ENCODE measurements at places on chromosomes 7 and 10.

GRCh38 chr10:128727114-128727513, 600.9 kb upstream of the MKI67 start:
- no peaks in the 10 kb centered on the region for H3K36me3 ChIP-seq
- H3K4me3 ChIP-seq = no peak overlapping the region

DNA sequence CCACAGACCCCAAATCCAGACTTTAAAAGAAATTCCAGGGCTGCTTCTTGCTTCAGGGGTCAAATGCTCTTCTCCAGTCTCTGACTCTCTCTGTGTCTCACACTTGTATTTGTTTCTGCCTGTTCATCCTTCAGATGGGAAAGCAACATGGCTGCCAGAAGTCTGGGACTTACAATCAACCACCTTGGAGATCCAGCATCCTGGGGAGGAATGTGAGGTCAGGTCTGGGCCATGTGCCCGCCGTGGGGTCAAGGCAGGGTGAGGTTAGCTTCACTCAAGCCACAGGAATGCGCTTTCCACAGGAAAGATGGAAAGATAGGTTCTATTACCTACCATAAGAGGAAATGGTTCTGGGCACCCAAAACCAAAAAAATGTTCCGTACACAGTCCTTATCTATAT, 34.3 kb upstream of the NPVF start:
- no peaks in the 10 kb centered on the region for H3K4me1 ChIP-seq
- H3K4me3 ChIP-seq = no peak overlapping the region
- no peaks in the 10 kb centered on the region for H3K27me3 ChIP-seq
- no peaks in the 10 kb centered on the region for H3K36me3 ChIP-seq

- H3K4me3 ChIP-seq = no peak overlapping the region
- H3K4me1 ChIP-seq = no peaks in the 10 kb centered on the region
- no peak overlapping the region for H3K27ac ChIP-seq
- no peaks in the 10 kb centered on the region for H3K36me3 ChIP-seq
These were observed 212.9 kb downstream of the SNX10 start for GRCh38 chr7:26504411-26505120.

DNA sequence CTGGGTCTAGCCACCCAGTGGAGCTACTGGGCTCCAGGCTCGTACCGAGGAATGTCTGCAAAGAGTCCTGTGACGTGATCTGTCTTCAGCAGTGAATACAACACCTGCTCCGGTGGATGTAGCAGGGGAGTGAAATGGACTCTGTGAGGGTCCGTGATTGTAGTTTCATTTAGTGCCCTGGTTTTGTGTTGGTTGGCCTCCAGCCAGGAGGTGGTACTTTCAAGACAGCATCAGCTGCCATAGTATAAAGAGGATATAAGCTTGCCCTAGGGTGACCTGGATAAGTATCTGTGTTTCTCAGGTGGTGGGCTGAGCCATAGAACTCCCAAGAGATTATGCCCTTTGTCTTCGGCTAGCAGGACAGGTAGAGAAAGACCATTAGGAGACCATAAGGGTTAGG, 24.6 kb upstream of the WNT2 start:
- no peak overlapping the region for H3K4me3 ChIP-seq
- DNase-seq = no peak
- no peak overlapping the region for H3K27ac ChIP-seq

DNA sequence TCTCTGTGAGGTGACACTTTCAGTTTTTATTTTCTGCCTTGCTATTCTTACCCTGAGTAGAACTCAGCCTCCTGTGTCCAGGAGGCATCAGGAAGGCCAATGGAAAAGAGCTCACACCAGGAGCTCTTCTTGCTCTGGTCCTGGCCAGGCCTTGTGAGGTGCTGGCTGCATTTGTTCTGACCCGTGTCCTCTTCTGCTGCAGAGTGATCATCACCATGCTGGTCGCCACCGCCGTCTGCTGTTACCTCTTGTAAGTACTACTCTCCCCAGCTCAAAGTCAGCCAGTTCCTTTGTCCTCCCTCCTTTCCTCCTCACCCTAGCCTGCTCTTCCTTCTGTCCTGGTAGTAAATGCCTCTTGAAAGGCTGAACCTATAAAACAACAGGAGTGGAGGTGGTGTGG, 1.6 kb downstream of the ATP6V0E2 start:
- no peak overlapping the region for H3K4me3 ChIP-seq
- no peaks in the 10 kb centered on the region for H3K36me3 ChIP-seq
- no peak for DNase-seq

DNA sequence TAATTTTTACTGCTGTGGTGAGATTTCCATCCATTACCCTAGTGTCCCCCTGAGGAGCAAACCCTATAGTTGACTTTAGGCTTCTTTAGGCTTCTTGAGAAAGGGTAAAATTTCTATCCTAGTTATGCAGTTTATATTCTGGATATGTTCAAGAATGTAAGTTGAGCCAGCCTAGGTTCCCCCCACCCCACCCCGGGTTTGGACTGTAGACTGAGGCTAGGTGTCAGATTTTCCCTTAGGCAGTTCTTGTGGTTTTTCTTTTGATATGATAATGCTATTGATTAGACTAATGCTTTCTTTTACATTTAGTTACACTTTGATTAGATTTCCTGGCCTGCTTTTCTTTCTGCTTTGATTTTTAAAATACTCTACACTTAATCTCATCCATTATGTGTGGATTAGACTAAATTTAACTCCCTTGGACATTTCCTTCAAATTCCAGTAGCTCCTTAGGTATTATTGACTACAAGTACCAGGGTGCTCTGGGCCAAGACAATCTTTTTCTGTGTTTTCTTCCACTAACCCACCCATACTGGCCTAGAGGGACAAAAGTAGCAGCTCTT, 37.7 kb downstream of the NRF1 start:
- H3K36me3 ChIP-seq = peaks cover 11% of the 10 kb centered on the region
- H3K27me3 ChIP-seq = no peaks in the 10 kb centered on the region
- H3K27ac ChIP-seq = no peak overlapping the region
- H3K4me1 ChIP-seq = no peaks in the 10 kb centered on the region
- no peak for DNase-seq

DNA sequence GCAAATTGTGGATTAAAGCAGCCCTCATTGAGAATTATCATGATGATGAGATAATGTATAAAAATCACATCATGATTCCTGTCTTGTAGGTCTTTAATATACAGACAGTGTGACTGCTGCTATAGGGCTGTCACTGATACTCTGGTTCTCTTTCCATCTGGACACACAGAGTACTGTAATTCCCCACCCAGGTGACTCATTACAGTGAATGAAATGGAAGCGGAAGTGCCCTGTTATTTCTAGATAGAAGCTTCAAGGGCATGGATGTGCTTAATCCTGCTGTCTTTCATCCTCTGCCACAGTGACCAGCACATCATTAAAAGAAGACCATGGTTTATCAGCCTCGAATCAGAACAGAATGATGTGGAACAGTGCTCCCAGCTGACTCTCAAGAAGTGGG, 1234.0 kb downstream of the SORCS3 start:
- no peaks in the 10 kb centered on the region for H3K27me3 ChIP-seq
- no peak overlapping the region for H3K27ac ChIP-seq
- H3K4me1 ChIP-seq = no peaks in the 10 kb centered on the region
- DNase-seq = no peak

- no peak for DNase-seq
- no peak overlapping the region for H3K27ac ChIP-seq
- H3K4me1 ChIP-seq = peaks cover 18% of the 10 kb centered on the region
- no peaks in the 10 kb centered on the region for H3K27me3 ChIP-seq
- H3K36me3 ChIP-seq = no peaks in the 10 kb centered on the region
These were observed 24.4 kb downstream of the KMT2C start for GRCh38 chr7:152411389-152411788.

DNA sequence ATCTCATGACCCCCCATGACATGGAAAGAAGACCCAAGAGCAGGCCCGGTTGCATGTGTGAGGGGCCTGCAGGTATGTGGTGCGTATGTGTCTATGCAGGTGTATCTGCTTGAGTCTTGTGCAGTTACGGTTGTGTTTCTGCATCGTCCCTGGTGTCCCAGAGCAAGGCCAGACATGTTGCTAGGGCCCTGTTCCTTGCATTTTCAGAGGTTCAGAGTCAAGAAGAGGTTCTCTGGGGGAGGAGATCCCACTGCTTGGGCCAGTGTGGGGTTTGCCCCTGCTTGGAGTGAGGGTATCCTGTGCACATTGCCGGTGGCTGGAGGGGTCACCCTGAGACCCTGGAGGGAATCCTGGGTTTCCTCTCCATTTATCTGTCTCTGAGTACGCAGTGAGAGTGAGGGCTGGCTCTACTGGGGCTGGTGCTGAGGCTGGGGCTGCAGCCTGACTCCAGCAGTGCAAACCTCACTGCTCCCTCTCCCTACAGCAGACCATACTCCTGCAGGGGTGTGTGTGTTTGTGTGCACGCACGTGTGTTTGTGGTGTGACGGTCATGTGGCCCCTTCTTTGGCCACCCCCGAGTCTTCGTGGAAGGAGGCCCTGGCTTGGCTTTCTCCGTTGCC, 4.1 kb downstream of the TRIM8 start:
- no peaks in the 10 kb centered on the region for H3K36me3 ChIP-seq
- no peak for DNase-seq
- H3K4me1 ChIP-seq = peaks cover 69% of the 10 kb centered on the region
- H3K27ac ChIP-seq = peak overlapping the region; percentile 99
- peak overlapping the region; percentile 99 for H3K4me3 ChIP-seq
- H3K27me3 ChIP-seq = no peaks in the 10 kb centered on the region

DNA sequence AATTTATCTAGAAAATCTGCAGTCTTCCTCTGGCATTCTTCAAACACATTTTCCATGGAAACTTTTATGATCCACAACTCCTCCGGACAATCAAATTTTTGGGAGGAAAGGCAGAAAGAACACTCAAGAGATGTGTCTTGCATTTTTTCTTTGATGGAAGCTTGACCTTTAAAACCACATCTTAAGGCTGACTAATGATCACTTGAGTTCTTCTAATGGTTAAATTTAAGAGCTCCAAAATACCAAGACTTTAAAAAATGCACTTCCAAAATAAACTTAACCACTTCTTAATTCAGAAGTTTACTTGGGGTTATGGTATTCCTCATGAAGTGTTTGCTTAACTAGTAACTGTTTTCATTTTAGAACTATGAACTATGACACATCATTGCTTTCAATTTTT, 43.3 kb downstream of the ETV1 start:
- H3K4me1 ChIP-seq = no peaks in the 10 kb centered on the region
- H3K36me3 ChIP-seq = no peaks in the 10 kb centered on the region

GRCh38 chr10:1404323-1405260, 332.7 kb downstream of the ADARB2 start:
- no peaks in the 10 kb centered on the region for H3K4me1 ChIP-seq
- H3K27ac ChIP-seq = no peak overlapping the region
- no peaks in the 10 kb centered on the region for H3K27me3 ChIP-seq
- no peaks in the 10 kb centered on the region for H3K36me3 ChIP-seq
- H3K4me3 ChIP-seq = no peak overlapping the region
- DNase-seq = no peak

- no peaks in the 10 kb centered on the region for H3K4me1 ChIP-seq
- H3K4me3 ChIP-seq = no peak overlapping the region
- H3K27me3 ChIP-seq = no peaks in the 10 kb centered on the region
- no peak for DNase-seq
- peaks cover 39% of the 10 kb centered on the region for H3K36me3 ChIP-seq
These were observed 155.0 kb downstream of the RNF216 start for GRCh38 chr7:5626498-5626897.

GRCh38 chr7:43700059-43700501, 29.2 kb downstream of the COA1 start:
- no peak overlapping the region for H3K4me3 ChIP-seq
- peaks cover 5% of the 10 kb centered on the region for H3K4me1 ChIP-seq
- no peak for DNase-seq

- DNase-seq = no peak
- peaks cover 8% of the 10 kb centered on the region for H3K4me1 ChIP-seq
- no peaks in the 10 kb centered on the region for H3K27me3 ChIP-seq
- no peaks in the 10 kb centered on the region for H3K36me3 ChIP-seq
- H3K4me3 ChIP-seq = no peak overlapping the region
These were observed 2.1 kb downstream of the PAXIP1 start for GRCh38 chr7:155000795-155001194.

GRCh38 chr10:33661580-33662336, 327.3 kb upstream of the NRP1 start:
- H3K4me3 ChIP-seq = no peak overlapping the region
- H3K36me3 ChIP-seq = no peaks in the 10 kb centered on the region
- peak; percentile 30 for DNase-seq
- no peaks in the 10 kb centered on the region for H3K4me1 ChIP-seq

GRCh38 chr10:1063232-1063865, 7.2 kb downstream of the WDR37 start:
- no peaks in the 10 kb centered on the region for H3K4me1 ChIP-seq
- H3K27ac ChIP-seq = no peak overlapping the region
- no peaks in the 10 kb centered on the region for H3K27me3 ChIP-seq
- H3K36me3 ChIP-seq = no peaks in the 10 kb centered on the region

GRCh38 chr7:93178213-93178612, 30.0 kb upstream of the SAMD9L start:
- H3K4me1 ChIP-seq = no peaks in the 10 kb centered on the region
- no peaks in the 10 kb centered on the region for H3K36me3 ChIP-seq
- no peak for DNase-seq
- H3K27me3 ChIP-seq = no peaks in the 10 kb centered on the region
- no peak overlapping the region for H3K27ac ChIP-seq

GRCh38 chr7:154584352-154585252, 418.3 kb downstream of the PAXIP1 start:
- no peaks in the 10 kb centered on the region for H3K4me1 ChIP-seq
- no peak overlapping the region for H3K4me3 ChIP-seq
- no peaks in the 10 kb centered on the region for H3K27me3 ChIP-seq
- no peaks in the 10 kb centered on the region for H3K36me3 ChIP-seq

GRCh38 chr10:92268748-92269147, 22.1 kb downstream of the CPEB3 start:
- DNase-seq = no peak
- no peaks in the 10 kb centered on the region for H3K4me1 ChIP-seq
- no peaks in the 10 kb centered on the region for H3K27me3 ChIP-seq
- H3K36me3 ChIP-seq = no peaks in the 10 kb centered on the region
- no peak overlapping the region for H3K4me3 ChIP-seq
- no peak overlapping the region for H3K27ac ChIP-seq

All from tibial nerve (tissue), 4 donors.